ENCODE measurements at places on chromosomes 1 and 21. TPM values are rescaled to one million over a fixed set of nuclear protein-coding genes. Genes with fewer than 3 reads are reported as not detected.

ERG gene
- total RNA-seq, result 11.0 TPM

ADGRL4 gene
- total RNA-seq, result 9.5 TPM

FCER1A gene
- total RNA-seq, result not detected

- DNase-seq, result no peak
These were observed 32.9 kb upstream of the ATP2B4 start for GRCh38 chr1:203593723-203594122.

DNA sequence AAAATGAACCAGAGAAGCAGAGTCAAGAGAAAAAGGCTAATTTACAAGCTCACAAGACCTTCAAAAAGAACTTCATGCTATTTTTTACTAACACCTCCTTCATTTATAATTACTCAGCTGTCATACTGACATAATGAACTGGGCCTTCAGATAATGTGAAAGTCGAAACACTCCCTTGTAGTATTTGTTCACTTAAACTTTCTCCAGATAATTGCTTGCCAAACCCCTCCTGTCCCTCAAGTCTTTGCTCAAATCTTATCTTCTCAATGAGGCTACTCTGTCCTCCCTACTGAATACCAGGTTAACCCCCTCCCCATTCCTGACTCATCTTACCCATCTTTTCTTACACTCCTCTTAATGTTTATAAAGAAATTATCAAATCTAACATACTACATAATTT, 11.1 kb upstream of the MAP3K21 start:
- DNase-seq, result no peak

SON gene
- 249 TPM for total RNA-seq

GRCh38 chr1:9291914-9292360, 757 bp upstream of the SPSB1 start:
- no peak for DNase-seq

- no peak for DNase-seq
These were observed 63.1 kb upstream of the SLC2A1 start for GRCh38 chr1:43021547-43022474.

DNA sequence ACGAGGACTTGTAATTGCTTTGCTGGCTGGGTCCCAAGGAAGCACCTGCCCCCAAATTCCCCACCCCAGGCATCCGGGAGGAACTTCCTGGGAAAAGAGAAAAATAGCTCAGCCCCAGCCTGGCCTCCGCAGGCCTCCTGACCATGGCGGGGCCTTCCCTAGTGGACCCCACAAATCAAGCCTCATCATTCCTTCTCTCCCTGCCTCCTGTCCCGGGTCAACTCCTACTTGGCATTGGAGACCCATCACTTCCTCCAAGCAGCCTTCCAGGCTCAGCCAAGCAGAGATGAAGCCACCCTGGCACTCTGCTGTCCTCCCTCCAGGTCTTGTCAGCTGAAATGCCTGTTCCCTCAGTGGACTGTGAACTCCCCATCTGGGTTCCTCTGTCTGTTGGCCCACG, 38.0 kb downstream of the AJAP1 start:
- no peak for DNase-seq

ARHGAP29 gene
- 187 TPM for total RNA-seq

DNA sequence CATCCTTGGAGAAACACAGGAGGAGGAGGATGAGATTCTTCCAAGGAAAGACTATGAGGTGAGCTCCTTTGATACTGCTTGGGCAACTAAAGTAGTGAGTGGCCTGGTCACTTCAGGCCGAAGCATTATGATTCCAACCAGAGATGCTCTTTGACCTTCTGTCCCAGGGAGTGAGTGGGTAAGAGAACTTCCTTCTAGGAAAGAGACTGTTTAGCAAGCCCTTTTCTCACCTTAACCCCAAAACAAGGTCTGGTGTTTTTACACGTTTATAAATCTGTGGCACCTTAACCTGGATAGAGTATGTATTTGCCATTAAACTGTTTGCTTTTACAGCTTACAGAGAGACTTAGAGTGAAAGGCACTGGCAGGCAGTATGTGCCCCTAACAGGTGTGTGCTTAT, 1.1 kb downstream of the CLCN6 start:
- DNase-seq, result no peak

FDPS gene
- 127 TPM for total RNA-seq

GRCh38 chr21:25094695-25095094, 512.6 kb downstream of the MRPL39 start:
- DNase-seq, result no peak

LAMC1 gene
- total RNA-seq, result 369 TPM
